ENCODE measurements at places on chromosomes 3 and 15.

DNA sequence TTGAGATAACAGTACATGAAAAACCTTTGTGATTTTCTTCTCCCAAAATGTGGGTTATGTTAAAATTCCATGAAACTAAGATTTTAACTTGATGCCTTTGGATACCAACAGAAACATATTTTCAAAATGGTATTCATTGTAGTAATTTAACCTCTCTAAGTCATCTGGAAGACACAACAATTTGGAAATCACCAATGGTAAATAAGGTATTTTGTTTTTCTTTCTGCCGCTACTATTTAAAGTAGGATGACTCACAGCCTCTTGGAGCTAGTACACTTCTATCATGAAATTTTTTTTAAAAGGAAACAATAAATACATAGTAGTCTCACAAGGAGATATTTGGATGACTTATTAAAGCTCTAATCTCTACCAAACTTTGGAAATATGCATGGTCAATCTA, 291.6 kb upstream of the VEPH1 start:
- no peak for DNase-seq

DNA sequence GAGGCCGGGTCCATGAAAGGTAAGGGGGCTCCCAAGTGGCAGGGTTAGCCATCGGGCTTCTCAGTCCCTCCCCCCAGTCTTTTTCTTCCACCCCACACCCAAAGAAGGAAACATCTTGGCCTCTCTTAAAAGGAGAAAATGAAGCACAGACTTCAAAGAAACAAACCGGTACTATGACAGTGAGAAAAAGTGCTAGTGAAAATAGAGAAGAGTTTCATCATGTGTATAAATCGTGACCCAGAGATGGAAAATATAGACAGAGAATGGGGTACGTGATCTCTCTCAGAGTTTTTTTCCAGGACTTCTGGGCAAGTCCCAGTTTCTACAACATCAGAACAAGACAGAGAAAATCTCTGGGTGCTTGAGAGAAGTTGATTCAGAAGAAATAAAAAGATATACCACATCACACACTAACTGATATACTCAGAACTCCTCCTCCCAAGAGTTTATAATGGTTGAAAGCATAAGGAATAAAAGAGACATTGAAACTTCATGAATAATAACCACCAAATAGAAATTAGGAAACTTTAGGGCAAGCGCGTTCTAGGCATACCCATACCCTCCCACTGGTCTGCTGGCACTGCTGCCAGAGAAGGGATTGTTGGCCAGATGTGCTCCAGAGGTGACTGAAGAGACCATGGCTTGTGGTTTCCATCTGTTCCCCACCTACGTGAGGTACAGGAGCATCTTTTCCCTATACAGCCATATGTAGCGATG, 318.9 kb upstream of the CHRM5 start:
- DNase-seq, result no peak

DNA sequence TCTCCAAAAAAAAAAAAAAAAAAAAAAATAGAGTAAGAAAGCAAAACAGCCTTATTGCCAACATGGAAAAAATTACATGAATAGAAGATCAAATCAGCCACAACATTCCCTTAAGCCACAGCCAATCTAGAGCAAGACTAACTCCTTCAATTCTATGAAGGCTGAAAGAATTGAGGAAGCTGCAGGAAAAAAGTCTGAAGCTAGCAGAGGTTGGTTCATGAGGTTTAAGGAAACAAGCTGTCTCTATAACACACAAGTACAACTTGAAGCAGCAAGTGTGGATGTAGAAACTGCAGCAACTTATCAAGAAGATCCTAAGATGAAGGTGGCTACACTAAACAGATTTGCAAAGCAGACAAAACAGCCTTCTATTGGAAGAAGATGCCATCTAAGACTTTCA, 9.3 kb downstream of the PARL start:
- DNase-seq, result no peak

DNA sequence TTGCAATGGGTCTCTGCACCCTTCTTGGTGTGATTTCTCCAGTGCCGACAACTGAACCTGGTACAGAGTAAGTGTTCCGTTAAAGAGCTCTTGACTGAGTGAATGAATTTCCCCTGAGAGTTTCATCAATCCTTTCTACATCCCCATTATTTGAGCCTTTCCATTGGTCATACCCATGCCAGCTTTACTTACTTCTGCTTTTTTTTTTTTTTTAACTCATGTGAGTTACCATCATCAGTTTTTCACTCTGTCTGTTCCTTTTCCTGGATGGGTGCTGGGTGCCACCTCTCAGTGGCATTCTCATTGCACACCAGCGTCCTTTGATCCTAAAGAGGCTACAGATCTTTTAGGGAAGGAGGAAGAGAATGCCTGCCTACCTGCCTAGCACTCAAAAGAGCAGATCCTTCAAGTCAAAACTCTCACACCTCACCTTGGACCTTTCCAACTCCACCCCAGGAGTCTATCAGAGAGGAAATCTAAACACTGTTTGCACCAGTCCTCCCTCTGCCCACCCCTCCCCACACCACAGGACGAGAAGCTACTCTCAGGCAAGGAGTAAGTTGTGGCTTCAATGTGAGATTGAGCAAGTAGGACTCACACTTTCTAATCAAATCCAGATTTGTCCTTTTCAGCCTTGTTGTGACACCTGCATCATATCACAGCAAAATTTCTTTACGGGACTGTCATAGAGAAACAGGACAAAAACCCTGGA, 13.1 kb upstream of the USP3 start:
- DNase-seq, result no peak

- no peak for DNase-seq
These were observed 2.0 kb downstream of the ANKRD28 start for GRCh38 chr3:15795651-15796308.
